Stimulated activated CD8-positive, alpha-beta memory T cell treated with anti-CD3 and anti-CD28 coated beads, Interleukin-2, amount 100 ng/mL, for 1 hour (primary cell): ENCODE measurements at places on chromosomes 16 and 17.

DNA sequence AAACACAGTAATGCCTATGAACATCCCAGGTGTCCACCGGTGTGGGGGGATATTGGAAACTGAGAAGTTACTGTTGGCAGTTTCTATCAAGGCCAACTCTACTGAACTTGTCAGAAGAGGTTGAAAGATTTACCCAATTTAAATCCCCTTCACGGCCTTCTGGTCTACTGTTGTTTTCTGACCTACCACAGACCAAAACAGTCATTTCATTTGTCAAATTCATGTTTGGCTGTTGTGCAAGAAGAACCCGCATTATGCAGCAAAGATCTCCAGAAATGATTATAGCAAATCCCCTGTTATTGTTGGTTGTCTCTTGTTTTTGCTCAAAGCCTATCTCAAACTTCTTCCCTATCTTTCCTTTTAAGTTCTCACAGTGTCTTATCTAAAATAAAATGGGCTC lies 73.1 kb upstream of the MAF start:
- no peak for DNase-seq

- DNase-seq = no peak
These were observed 387.1 kb downstream of the HS3ST4 start for GRCh38 chr16:26078716-26079355.

GRCh38 chr17:47905221-47905733 lies 9.2 kb downstream of the SP2 start:
- DNase-seq = no peak

DNA sequence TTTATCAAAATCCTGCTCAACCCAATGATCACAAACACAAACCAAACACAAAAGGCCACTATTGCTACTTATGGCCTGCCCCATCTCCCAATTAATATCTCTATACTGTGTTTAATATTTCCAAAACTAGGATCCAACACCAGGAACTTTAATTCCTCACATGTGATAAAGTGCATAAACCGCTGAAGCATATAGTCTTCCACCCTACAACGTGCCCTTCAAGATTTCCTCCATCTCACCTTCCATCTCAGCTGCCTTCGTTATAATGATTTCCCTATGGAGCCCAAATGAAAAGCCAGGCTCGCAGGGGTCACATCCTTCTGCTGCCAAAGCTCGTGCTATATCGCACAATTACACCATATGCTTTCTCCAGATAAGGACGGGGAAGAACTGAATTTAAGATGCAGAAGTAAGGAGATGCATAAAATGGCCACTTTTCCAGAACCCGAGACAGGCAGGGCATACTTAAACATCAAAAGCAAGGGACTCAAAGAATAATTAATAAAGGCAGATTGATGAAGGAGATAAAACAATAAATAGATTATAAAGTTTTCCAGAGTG lies 1.8 kb downstream of the MYH10 start:
- DNase-seq = no peak

- DNase-seq = no peak
These were observed 319.2 kb downstream of the SOX9 start for GRCh38 chr17:72439893-72440502.

DNA sequence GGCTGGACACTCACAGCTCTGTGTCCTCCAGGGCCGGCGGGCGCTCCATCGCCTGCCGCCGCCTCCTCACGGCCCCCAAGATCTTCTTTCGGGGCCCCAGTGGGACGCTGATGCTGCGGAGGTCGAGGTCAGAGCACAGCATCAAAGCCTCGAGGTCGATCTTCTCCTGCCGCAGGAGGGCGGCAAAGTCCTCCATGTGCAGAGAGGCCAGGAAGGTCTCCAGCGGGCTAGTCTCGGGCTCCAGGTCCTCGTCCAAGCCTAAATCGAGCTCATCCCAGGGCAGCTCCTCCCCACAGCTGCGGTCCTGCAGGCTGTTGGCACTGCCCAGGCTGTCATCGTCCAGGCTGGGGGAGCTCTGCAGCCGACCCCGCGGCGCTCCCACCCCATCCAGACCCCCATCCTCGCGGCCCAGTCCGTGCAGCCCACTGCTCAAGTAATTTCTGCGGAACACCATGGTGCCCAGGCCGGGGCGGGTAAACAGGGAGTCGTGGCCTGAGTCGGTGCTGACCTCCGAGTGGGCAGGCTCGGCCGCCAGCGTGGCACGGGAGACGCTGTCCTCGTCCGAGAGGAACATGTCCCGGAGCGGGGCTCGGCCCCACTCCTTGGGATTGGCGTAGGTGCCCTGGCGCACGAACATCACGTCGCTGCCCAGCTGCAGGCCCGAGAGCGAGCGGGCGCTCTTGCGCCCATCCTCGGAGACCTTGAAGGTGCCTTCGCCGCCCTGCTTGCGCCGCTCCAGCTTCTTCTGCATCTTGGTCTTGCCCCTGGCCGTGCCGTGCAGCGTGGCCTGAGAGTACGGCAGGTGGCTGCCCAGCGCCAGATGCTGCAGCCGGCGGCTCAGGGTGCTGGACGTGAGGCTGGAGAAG lies 3.4 kb downstream of the USH1G start:
- no peak for DNase-seq

DNA sequence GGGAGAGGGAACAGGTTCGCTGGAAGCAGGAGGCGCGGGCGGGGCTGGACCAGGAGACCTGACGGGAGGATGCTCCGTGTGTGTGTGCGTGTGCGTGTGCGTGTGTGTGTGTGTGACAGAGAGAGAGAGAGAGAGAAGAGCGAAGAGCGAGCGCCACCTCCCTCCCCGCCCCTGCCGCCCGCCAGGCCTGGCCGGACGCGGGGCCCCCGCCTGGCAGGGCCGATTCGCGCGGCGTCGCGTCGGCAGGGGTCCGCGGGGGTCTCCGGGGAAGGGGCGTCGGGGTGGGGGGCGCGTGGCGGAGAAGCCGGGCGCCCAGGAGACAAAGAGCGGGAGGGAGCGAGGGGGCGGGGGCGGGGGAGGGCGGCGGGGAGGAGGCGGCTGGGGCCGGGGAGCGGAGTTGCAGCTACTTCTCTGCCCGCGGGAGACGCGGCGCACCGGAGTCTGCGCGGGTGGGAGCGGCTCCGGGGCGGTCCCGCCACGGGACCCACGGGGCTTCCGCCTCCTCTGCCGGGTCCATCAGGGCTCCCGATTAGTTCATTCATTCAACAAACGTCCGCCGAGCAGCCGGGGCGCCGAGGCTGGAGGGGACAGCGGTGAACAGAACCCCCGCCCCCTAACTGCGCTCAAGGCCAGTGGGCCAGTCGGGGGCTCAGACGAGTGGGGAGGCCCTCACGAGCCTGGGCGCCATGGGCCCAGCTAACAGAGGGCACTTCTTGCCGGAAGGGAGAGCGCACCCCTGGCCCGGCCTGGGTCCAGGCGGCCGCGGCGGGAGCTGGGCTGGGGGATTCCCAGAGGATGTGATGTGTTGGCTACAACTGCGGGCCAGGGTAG lies at the start of gene SAMD14:
Gene SAMD14, minus strand, starts transcription at position 433 of the 831 bp plus-strand sequence. CDS start 5,201 bp downstream, outside the sequence.
- DNase-seq = no peak

DNA sequence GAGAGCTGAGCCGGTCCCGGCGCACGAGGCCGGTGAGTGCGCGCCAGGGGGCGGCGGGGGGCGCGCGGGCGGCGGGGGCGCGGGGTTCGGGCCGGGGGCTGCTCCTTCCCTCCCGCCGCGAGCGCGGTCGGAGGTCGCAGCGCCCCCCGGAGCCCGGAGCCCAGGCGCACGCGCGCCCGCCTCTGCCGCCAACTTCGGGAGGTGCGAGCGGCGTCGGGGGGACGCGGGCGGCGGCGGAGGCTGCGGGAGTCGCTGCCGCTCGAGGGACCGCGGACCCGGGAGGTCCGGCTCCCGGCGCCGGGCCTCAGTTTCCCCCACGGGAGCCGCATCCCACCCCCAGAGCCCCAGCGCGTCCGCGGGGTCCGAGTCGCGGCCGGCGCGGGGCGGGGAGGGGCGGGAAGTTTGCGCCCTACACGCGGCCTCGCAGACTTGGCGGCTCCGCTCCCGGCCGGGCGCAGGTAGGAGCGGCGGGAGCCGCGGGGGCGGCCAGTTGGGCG lies at the start of gene PRR35:
Gene PRR35, plus strand, starts transcription at position 191 of the 497 bp plus-strand sequence. CDS start 2,901 bp downstream, outside the sequence.
- no peak for DNase-seq

DNA sequence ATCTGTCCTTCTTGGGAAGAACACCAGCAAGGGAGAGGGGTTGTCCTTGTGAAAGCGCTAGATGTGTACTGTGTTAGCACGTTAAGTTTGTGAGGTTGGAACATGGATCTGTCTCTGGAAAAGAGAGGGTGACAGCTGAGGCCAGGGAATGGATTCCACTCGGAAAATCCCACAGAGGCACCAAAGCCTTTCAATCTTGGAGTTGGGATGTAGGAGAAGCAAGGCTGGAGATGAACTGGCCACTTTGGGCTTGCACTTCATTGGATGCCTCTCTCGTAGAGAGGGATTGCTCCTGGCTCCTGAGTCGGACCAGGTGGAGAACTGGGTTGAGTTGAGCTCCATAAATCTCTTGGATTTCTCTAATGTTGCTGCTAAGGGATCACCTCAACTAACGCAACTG lies 67.2 kb downstream of the CCDC182 start:
- DNase-seq = no peak

DNA sequence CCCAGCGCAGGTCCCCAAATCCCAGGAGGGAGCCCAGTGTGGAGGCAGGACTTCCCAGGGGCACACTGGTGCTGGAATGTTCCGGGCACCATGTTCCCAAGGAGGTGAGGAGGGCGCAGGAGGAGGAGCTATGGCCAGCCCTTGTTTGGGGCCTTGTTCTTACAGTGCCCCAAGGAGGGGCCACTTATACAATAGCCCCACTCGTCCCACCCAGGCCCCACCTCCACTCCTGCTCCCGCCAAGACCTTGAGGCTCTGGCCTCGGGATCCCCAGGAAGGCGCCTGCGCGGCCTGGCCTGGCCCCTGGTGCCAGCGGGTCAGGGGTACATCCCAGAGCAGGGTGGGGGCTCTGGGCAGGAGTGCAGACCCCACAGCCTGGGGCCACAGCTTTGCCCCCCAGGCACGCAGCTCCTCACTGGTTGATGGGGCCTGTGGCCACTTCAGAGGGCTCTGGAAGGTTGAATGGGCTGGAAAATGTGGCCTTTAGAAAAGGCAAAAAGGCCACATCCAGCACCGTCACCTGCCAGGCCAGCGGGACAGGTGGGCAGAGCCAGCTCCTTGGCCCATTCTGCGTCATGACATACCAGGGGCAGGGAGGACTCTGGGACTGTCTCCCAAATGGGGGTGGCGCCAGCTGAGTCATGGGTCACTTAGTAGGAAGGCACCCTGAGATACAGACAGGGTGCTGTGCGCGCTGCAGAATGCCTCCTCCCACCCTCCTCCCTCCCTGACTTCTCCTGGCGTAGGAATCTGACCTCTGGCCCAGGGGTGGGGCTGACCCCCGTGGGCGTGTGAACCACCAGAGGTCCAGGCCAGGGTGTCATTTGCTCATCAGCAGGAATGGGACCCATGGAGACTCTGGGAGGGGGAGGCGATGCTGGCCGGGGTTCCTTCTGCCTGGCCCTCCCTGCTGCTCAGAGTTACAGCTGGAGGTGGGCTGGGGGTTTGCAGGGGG lies 32.3 kb upstream of the PVALEF start:
- no peak for DNase-seq

- DNase-seq = no peak
These were observed 17.1 kb downstream of the SPG7 start for GRCh38 chr16:89525146-89525913.

- DNase-seq = no peak
These were observed 5.4 kb upstream of the STAT5B start for GRCh38 chr17:42281571-42282096.

- DNase-seq = no peak
These were observed 26.0 kb upstream of the TMEM92 start for GRCh38 chr17:50248255-50248654.

- DNase-seq = no peak
These were observed 973 bp downstream of the SLC7A6 start for GRCh38 chr16:68265078-68265920.

- DNase-seq = no peak
These were observed 8.0 kb downstream of the RNF157 start for GRCh38 chr17:76232342-76232741.

GRCh38 chr17:3005696-3006095 lies 57.7 kb downstream of the OR1D5 start:
- DNase-seq = no peak

GRCh38 chr16:14608111-14608566 lies 21.9 kb downstream of the PARN start:
- DNase-seq = no peak

GRCh38 chr16:49822649-49823370 lies 33.1 kb downstream of the ZNF423 start:
- DNase-seq = no peak

DNA sequence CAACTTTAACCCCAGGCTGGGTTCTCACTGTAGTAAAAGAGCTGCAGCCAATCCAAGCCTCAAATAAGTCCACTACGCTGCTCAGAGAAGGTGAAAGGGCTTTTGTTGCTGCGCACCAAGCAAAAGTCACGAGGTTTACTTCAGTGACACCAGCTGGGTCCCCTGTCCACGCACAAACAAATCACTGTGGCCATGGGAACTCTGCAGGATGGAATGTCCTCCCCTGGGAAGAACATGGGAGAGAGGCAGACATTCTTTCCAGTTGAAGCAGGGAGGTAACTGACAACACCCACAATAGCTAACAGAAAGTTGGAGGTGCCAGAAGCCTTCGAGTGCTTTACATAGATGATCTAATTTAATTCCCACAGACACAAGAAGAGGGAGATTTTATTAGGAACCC lies 181.9 kb downstream of the PMP22 start:
- no peak for DNase-seq

DNA sequence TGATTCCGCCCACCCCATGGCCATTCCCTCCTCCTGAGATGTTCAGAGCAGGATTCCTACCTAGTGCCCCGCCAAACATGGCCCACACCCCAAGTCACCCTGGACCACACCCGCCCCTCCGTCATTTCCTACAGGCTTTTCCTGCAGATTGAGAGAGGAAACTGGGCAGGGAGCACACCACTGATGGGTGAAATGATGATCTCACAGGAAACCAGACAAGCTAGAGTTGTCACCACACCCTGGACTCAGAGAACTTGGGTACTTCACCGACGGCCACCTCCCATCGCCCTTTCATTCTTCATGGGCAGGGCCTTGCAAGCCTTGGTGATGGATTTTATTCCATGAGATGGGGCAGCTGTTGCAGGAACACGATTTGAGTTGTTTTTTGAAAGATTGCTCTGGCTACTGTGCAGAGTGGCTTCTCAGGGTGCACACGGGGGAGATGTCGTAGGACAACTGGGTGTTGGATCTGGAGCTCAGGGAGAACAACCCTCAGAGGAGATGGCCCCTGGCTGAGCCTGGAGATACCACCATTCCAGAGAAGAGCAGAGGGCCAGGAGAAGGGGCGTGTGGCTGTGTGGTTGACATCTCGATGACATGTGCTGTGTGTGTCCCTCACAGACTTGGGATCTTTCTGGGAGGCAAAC lies 7.4 kb upstream of the B9D1 start:
- DNase-seq = no peak
